Endothelial cell (in vitro differentiated cells): ENCODE measurements at places on chromosomes 1 and 21.
A peak's percentile ranks its signal among the peaks of the same experiment; 100 is the strongest.

DNA sequence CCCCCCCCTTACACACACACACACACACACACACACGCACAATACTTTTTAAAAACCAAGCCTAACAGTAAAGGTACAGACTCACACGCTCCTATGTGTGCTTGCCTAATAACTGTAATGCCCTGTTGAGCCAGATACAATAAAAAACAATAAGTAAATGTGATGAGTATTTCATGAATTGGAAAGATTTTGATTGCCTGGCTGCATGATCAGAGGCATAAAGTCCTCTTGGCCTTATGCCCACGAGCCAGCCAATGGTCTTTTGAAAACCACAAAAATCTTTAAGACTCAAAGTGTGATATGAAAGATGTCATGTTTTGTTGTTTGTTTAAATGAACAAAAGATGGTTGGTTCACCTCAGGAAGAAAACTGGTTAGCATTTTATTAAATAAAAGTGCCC is 441.9 kb upstream of the ZRANB2 start:
- DNase-seq = no peak

DNA sequence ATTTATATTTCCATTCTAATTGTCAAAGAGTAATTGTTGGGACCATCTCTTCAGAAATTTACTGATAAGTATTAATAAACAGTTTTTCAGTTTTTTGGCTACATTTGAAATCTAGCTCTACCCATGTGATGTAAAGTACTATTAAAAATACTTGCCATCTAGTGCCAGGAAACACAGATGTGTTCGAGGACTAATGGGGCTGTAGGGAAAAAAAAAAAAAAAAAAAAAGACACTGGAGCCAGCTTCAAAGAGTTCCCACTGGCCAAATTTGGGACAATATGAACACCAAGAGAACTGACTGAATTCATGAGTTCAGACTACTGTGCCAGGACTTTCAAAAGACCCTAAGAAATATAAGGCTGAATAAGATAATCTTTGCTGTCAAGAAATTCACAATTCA is 65.2 kb upstream of the GFI1 start:
- no peak for DNase-seq

DNA sequence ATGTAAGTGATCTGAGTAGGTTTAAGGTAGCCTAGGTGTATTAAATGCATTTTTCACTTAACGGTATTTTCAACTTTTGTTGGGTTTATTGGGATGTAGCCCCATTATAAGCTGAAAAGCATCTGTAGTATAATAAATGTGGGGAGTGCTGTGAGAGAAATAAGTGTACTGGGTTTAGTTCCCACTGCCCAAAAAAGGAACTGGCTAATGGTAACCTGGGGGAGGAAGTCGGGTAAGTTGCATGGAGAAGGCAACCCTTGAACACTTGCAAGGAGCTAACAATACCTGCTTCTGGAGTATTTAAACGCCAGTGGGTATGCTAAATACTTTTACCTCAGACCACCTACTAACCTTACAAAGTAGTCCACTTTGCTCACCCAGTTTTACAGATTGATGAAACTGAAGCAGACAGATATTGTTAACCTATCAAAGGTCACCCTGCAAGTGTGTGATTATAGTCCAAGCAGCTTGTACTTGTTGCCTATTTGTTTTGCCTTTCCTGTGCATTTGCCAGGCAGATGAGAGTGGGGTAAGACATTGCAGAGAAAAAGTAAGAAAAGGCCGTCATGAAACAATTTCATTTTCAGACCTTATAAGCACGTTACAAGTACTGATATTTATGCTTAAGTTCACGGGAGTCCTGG is 7.6 kb upstream of the SHISA4 start:
- no peak for DNase-seq

GRCh38 chr1:177032434-177032833 is 132.1 kb downstream of the ASTN1 start:
- DNase-seq = no peak

DNA sequence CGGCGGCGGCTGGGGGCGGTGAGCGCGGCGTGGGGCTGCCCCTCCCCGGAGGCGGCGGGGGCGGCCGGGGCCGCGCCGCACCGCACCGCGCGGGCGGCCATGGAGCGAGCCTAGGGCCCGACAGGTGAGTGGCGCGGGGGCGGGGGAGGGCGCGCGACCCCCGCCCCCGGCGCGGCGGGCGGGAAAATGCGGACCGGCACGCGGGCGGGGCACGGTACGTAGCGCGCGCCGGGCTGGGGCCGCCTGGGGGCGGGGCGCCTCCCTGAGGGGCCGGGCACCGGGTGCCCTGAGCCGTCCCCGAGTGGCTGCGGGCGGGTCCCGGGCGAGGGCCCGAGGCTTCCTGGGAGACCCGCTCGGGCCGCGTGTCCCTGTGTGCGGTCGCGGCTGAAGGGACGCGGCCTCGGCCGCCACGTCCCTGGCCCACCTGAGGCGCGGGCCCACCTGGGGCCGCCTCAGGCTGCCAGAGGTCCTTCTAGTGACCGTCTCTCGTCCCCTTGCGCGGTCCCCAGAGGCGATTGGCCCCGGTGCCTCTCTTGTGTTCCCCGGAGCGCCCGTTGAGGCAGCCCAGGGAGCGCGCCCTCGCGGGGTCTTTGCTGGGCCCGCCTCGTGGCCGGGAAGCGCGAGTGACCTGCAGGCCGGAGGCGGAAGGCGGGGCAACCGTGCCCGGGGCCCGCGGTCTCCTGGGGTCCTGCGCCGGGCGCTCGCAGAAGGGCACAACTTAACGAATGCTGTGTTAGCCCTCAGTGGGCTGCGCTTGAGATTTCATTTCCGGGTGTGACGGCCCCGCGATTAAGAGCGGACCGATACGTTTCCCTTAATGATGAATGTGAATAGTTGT is 500 bp downstream of the FAM20B start:
- peak; percentile 67 for DNase-seq

- no peak for DNase-seq
These were observed 12.7 kb downstream of the HNRNPU start for GRCh38 chr1:244851546-244852231.
